ENCODE measurements at places on chromosomes 12 and 14.

DNA sequence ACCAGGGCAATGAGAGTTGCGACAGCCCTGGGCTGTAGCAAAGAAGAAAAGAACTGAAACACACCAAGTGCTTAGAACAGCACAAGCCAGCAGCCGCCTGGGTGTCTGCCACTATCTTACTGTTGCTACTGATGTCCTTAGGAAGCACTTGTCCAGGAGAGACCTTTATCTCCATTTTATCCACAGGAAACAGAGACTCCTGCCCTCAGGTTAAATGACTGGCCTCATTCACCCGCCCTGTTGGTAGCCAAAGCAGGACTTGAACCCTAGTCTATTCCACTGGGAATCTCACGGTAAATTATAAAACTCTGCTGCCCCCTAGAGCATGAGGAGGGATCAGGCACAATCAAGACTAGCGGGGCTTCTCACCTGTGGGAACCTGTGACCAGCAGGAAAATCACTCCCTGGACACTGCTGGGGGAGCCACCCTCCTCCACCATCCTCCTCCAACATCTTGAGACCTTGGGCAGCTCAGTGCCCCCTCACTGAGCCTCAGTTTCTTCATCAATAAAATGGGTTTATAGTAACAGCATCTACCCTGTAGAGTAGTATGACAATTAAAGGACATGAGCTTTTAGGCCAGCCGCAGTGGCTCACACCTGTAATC is 20.5 kb upstream of the TESC start:
- peaks cover 9% of the 10 kb centered on the region for H3K4me1 ChIP-seq
- H3K4me3 ChIP-seq: no peak overlapping the region
- H3K27ac ChIP-seq: no peak overlapping the region
- DNase-seq: peak; percentile 30
- H3K27me3 ChIP-seq: no peaks in the 10 kb centered on the region

DNA sequence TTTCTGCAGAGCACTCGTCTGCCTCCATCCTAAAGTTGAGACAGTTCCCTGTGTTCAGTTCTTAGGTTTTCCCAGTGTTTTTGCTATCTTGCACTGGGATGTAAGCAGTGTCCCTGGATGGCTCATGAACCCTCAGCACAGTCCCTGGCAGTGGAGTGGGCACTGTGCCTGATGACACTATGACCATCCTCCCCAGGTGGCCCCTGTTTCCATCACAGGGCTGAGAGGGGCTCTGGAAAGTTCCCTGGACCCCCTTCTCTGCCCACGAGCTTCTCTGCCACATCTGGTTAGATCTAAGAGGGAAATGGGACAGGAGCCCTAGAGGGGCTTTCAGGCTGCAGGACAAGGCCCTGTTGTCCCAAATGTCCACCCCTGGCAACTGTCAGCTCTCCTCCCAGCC is 249.8 kb upstream of the SFSWAP start:
- H3K27me3 ChIP-seq: peaks cover 40% of the 10 kb centered on the region
- H3K27ac ChIP-seq: no peak overlapping the region
- H3K36me3 ChIP-seq: no peaks in the 10 kb centered on the region
- H3K4me3 ChIP-seq: no peak overlapping the region
- no peaks in the 10 kb centered on the region for H3K4me1 ChIP-seq
- no peak for DNase-seq

GRCh38 chr12:3671330-3672112 is 81.4 kb downstream of the CRACR2A start:
- no peaks in the 10 kb centered on the region for H3K4me1 ChIP-seq
- no peak for DNase-seq
- peaks cover 2% of the 10 kb centered on the region for H3K27me3 ChIP-seq
- no peaks in the 10 kb centered on the region for H3K36me3 ChIP-seq
- H3K4me3 ChIP-seq: no peak overlapping the region

DNA sequence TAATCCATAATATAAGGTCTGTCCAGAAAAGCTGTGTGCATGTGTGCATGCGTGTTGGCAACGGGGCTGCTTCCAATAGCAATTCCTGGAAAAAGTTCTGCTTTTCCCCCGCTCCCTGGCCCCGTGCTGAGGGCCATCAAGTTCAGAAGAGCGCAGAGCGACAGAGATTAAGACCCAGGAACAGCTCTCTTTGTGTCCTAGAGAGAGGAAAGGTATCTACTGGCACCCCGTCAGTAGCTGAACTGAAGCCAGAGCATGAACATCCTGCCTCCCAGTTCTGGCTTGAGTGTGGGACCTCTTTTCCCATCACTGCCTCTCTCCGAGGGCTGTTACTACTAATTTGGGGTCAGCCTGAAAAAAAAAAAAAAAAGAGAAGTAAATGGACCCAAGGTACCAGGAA is 15.5 kb downstream of the HDAC7 start:
- no peak for DNase-seq
- H3K27me3 ChIP-seq: no peaks in the 10 kb centered on the region
- H3K36me3 ChIP-seq: peaks cover 1% of the 10 kb centered on the region
- H3K4me3 ChIP-seq: no peak overlapping the region
- H3K27ac ChIP-seq: no peak overlapping the region
- H3K4me1 ChIP-seq: peaks cover 85% of the 10 kb centered on the region

- peak overlapping the region; percentile 74 for H3K27ac ChIP-seq
- peaks cover 39% of the 10 kb centered on the region for H3K4me1 ChIP-seq
- no peaks in the 10 kb centered on the region for H3K27me3 ChIP-seq
These were observed 53.5 kb downstream of the SLC38A6 start for GRCh38 chr14:61034416-61035120.

All from chondrocyte (in vitro differentiated cells).